Activated T-helper 1 cell treated with anti-CD3 and anti-CD28 coated beads, Interleukin-2, amount 50 U/mL, for 16 hours (primary cell): ENCODE measurements at places on chromosomes 11 and 22.

DNA sequence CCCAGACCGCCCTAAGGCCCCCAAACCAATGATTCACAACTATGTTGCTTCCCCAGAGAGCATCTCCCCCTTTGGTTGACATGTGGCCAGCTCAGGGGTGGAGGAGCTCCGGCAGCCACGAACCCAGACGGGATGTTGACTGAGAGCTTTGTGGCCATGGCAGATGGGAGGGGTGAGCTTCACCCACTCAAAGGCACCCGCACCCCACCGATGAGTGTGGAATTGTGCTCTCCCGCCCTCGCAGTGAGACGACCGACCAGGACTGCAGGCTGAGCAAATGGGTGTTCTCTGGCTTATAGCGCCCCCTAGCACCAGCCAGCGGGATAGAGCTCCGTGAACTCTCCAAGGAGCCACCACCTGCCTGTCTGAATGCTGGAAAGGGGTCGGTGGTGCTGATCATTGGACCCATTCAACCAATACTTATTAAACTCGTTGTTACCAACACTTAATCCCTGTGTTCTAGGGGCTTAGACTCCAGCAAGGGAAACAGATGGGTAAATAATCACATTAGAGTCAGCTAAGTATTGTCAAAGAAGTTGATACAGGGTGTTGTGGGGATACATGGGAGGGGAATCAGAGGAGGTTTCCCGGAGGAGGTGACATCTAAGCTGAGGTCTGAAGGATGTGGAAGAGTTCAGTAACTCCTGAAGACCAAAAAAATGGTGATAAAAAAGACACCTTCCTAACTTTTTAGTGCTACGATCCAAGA is 4.5 kb upstream of the TIMP3 start:
- no peak for DNase-seq

DNA sequence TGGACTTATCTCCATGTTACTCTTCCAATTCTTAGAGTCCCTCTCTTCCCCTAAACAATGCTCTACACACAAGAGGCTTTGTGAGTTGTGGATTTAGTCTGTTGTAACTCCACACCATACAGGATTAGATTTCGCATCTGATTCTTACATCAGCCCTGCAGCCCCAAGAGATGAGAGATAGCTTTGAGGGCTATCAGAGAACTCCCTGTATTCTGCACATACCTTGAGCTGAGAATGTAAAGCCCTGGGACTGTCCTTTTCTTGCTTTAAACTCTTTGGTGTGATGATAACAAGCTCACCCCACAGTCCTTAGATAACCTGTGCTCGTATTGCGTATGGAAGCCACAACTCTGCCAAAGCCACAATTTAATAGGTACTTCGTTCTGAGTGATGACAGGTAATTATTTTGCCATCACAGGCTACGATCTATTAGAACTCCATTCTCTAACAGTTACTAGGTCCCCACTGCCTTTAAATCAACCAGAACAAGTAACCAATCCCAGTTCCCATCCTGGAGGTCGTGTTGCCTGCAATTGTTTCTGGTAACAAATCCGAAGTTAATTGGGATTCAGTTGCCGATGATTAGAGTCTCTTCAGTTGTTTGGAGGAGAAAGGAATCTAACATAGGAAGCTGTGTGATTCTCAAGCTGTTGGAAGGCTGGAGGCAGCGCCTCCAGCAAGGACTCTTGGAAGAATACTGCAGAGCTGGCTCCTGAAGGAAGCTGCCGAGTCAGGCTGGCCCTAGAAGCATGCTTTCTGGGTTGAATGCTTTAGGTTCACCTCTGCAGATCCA is 1.3 kb upstream of the PARVG start:
- no peak for DNase-seq

GRCh38 chr11:57786436-57786835 is 24.8 kb downstream of the CTNND1 start:
- DNase-seq = no peak

DNA sequence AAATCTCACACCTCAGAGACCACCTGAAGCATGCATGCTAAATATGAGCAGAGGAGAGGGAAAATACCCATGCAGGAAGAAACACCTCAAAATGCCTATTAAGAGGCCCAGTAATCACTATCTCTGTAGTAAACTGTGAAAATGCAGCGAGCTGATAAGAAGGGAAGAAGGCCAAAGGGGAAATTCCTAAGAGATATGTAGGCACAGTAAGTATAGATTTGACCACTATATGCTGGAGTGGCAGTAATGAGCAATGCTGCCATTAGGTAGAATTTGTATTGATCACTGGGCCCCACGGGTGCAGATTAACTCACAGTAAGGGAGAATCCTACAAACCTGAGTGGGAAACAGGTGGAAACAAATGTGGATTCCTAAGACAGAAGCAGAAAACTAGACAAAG is 1813.1 kb upstream of the RAG2 start:
- DNase-seq = no peak

DNA sequence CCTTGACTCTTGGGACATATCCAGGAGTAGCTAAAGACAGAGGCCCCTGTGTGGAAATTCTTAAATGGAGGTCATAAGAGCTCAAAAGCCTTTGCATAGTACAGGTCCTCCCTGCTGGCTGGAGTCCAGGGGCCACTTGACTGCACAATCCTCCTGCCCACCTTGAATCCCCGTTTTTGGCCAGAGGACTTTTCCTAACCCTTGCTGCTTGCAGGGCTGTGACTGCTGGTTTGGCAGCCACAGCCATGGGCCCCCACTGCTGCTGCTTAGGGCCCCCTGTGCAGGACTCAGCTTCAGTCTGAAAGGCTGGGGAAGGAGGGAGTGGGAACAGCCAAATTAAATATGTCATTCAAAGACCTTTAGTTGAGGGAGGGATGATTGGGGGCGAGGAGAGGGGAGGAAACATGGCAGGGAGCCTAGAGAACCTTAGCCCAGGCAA is 33.4 kb downstream of the ARHGAP1 start:
- no peak for DNase-seq

DNA sequence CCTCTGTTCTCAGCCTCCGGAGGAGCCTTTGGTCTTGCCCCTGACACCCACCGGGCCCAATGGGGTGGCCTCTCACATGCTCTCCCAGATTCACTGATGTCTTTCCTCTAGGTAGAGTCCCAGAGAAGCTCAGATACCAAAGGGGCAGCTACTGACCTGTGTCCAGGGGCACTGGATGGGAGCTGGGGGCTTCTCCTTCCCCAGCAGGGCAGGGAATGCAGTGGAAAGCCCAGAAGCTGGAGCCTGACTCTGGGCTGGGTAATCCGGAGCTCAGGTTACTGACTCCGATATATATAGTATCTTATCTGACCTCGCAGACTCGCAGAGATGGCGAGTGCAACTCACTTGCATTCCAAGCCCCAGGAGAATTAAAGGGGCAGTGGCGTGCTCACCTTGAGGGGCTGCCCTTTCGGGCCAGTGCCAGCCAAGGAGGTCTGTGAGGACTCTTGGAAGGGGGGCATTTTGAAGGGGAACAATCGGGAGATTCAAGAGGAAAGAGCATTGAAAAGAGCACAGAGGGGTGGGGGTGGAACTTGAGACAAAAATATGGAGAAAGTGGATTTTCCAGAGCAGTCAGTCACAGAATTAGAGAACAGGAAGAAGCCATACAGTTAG is 2.5 kb downstream of the USP2 start:
- DNase-seq = no peak

DNA sequence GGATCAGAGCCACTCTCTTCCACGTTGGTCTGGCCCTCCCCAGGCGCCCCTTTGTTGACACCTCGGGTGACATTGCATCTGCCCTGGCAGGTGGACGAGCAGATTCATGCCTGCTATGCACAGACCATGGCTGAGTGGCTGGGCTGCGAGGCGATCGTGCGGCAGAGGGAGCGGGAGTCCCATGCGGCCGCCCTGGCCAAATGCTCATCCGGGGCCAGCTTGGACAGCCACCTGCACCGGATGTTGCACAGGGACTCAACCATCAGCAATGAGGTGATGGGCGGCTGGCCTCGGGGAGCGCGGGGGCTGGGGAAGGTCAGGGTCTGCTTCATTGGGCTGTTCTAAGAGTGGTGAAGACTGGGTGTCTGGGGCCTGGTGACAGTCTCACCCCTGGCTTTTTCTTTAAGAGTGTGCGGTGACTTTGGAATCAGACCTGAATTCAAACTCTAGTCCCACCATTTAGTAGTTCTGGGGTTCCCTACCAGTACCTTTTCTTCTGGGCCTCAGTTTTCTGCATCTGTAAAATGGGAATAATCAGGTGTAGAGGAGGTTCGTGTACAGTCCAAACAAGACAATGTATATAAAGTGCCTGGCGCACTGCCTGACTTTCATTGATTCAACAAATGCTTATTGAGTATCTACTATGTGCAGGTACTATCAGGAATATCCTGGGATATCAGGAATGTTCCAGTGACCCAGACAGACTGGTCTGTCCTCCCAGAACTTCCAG is 53.0 kb downstream of the LHFPL7 start:
- DNase-seq = no peak

- DNase-seq = no peak
These were observed 7.9 kb downstream of the PAX6 start for GRCh38 chr11:31802990-31803812.

DNA sequence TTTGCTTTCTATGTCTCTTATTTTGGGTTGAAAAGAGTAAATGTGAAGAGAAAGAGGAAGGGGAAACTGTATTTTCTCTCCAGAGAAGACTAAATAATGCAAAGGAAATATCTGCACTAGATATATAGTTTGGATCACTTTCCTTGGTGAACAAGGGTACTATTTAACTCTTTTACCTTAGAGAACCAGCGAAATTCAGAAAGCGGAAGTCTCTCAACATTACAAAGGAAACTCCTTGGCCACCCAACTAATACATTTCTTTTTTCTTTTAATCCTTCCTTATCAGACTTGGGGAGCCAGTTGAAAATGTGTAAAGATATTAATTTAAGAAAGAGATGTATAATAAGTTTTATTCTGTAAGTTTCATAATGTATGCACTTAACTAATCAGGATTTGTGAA is 64.2 kb downstream of the SESN3 start:
- no peak for DNase-seq

DNA sequence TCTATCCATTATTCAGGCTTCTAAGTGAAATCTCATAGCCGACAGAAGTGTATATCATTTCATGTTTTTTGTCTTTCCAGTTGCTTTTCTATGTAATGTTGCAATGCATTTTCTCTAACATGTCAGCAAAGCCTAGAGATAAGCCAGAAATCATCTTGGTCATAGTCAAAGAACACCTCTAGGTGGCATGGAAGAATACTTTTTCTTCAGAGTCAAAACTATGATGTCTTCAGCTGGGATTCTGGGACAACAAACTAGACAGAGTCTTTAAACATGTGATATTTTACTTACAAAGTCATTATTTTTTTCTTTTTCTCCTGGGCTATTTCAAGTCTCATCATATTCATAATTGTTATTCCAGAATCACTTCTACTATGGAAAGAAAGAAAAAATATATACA is 4.4 kb downstream of the GAS2 start:
- DNase-seq = no peak

- DNase-seq = no peak
These were observed 300.3 kb downstream of the ST3GAL4 start for GRCh38 chr11:126655807-126656128.

- no peak for DNase-seq
These were observed 791.0 kb downstream of the FAM181B start for GRCh38 chr11:81942646-81943045.

DNA sequence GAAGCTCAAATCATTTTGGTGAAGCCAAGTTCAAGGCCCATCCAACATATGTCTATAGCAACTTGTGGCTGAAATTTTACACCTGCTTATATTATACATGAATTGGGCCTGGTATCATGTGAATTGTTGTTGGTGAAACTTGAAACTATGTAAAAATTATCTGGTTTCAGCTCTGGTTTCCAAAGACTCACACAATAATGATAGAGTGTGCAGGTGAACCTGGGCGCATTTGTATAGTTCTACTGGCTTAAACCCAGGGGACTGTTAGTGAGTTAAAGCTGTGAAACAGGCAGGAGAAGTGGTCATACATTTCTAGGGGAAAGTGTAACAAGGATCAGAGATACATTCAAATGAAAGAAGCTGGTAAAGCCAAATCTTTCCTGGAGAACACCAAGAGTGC is 627.3 kb downstream of the METTL15 start:
- DNase-seq = no peak

DNA sequence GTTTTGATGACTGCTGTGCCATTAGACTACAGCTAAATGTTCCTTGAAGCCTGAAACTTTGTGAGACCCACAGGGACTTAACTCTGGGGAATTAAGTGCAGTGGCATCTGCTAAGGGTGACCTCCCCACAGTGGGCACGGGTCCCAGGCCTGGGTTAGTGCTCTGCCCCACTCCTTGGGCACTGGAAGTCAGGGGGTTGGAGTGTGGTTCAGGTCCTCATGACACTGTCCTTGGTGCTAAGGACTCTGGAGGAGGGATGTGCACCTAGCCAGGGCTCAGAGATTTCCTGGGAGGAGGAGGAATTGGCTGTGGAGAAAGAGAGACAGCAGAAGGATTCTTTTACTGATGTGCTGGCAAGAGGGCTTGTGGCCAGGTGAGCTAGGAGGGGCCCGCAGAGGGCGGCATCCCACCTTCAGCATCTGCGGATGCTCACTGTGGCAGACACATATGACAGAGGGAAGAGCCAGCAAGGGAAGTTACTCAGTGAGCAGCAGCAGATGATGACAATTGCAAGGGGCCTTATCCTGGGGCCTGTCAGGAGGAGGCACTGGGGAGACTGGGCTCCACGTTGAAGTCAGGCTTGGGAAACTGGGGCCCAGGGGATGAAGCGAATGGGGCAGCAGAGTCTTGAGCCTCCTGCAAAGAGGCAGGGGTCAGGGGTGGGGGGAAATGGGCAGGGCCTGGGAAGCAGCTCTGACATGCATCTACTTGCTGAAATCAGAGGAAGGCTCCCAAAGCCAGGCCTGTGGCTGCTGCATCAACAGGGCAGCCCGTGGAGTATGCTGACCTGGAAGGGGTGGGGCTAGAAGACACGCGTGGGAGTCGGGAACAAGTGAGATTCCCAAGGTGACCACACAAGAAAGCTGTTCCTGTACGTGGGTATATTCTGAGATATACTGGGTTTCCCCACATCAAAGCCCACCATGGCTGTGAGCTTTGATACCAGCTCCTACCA is 144.0 kb downstream of the MPPED1 start:
- DNase-seq = no peak

DNA sequence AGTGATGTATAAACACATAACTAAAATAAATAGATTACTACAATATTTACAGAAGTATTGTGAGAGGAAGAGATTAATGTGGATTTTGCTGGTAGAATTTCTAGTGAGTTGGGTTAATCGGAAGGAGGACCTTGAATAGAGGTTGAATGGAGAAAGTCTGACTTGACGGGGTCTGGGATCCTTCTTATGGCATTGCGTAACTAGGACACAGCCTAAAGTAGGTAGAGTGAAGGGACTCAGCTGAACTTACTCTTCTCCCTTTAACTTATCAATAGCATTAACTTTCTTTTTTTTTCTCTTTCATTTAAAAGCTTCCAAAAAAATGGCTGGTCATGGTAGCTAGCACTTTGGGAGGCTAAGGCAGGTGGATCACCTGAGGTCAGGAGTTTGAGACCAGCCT is 139.2 kb downstream of the HIPK3 start:
- DNase-seq = no peak

- no peak for DNase-seq
These were observed 149.4 kb downstream of the BRD1 start for GRCh38 chr22:49678137-49678841.

- DNase-seq = no peak
These were observed 35.1 kb upstream of the MUC5AC start for GRCh38 chr11:1122664-1123002.
